ENCODE measurements at places on chromosomes 2 and 18. TPM values are rescaled to one million over a fixed set of nuclear protein-coding genes. Genes with fewer than 3 reads are reported as not detected.

- no peaks in the 10 kb centered on the region for H3K4me1 ChIP-seq
- no peak overlapping the region for H3K27ac ChIP-seq
- no peaks in the 10 kb centered on the region for H3K36me3 ChIP-seq
- no peak overlapping the region for H3K4me3 ChIP-seq
- no peaks in the 10 kb centered on the region for H3K27me3 ChIP-seq
- DNase-seq: no peak
Observed at GRCh38 chr2:227267410-227268115, 57.5 kb upstream of the MFF start.

RMND5A gene
- 71.0 TPM for total RNA-seq

GRCh38 chr2:176556373-176556772, 287.1 kb downstream of the MTX2 start:
- DNase-seq: no peak
- H3K27me3 ChIP-seq: no peaks in the 10 kb centered on the region
- H3K4me1 ChIP-seq: no peaks in the 10 kb centered on the region
- H3K4me3 ChIP-seq: no peak overlapping the region
- no peak overlapping the region for H3K27ac ChIP-seq
- no peaks in the 10 kb centered on the region for H3K36me3 ChIP-seq

DNA sequence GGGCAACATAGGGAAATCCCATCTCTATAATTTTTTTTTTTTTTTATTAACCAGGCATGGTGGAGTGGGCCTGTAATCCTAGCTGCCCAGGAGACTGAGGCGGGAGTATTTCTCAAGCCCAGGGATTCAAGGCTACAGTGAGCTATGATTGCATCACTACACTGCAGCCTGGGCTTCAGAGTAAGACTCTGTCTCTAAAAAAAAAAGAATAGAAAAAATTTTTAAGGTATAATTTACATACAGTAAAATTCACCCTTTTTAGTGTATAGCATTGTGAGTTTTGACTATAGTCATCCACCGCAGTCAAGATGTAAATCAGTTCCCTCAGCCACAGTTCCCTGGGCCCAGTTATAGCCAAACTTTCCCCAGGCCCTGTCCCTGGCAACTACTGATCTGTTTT, 57.1 kb upstream of the MSH6 start:
- no peak overlapping the region for H3K4me3 ChIP-seq
- H3K27me3 ChIP-seq: no peaks in the 10 kb centered on the region
- no peaks in the 10 kb centered on the region for H3K36me3 ChIP-seq
- H3K4me1 ChIP-seq: no peaks in the 10 kb centered on the region
- H3K27ac ChIP-seq: no peak overlapping the region

- H3K4me1 ChIP-seq: peaks cover 20% of the 10 kb centered on the region
- no peaks in the 10 kb centered on the region for H3K27me3 ChIP-seq
- H3K36me3 ChIP-seq: no peaks in the 10 kb centered on the region
- no peak overlapping the region for H3K4me3 ChIP-seq
- DNase-seq: no peak
- H3K27ac ChIP-seq: no peak overlapping the region
Observed at GRCh38 chr18:12304351-12305210, 3.5 kb upstream of the TUBB6 start.

DNA sequence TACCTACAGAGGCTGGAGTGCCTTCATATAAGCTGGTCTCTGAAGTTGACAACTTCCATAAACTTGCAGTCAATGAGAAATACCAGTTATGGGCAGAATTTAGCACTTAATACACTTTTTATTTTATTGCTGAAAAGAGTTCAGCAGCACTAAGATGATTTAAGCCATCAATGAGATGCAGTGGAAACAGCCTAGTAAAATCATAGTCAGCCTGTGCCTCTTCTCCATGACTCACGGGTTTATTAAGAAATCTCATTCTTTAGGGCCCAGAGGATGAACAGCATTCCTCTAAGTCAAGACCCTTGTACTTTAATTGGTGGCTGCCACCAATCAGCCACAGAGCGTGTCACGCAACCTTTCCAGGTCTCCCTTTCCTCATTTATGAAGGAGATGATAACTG, 1357.9 kb upstream of the CELF4 start:
- H3K27me3 ChIP-seq: no peaks in the 10 kb centered on the region
- H3K4me3 ChIP-seq: no peak overlapping the region
- no peaks in the 10 kb centered on the region for H3K4me1 ChIP-seq
- no peak for DNase-seq
- no peaks in the 10 kb centered on the region for H3K36me3 ChIP-seq

DNA sequence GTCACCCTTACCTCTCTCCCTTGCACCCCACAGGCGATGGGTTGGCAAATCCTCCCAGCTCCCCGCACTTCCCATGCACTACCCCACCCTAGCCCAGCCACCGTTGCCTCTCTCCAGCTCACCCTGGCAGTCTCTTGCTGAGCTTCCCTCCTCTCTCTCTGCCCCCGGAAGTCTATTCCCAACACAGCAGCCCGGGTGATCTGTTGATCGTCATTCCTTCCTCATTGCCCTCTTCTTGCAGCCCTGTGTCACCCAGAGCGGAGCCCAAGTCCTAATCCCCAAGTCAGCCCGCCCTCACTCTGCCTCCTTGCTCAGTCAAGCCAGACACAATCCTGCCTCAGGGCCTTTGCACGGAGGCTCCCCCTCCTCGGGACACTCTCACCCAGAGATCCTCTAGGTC, 55.2 kb downstream of the CIB4 start:
- H3K36me3 ChIP-seq: no peaks in the 10 kb centered on the region
- no peak overlapping the region for H3K27ac ChIP-seq
- H3K27me3 ChIP-seq: no peaks in the 10 kb centered on the region
- H3K4me3 ChIP-seq: no peak overlapping the region

DNA sequence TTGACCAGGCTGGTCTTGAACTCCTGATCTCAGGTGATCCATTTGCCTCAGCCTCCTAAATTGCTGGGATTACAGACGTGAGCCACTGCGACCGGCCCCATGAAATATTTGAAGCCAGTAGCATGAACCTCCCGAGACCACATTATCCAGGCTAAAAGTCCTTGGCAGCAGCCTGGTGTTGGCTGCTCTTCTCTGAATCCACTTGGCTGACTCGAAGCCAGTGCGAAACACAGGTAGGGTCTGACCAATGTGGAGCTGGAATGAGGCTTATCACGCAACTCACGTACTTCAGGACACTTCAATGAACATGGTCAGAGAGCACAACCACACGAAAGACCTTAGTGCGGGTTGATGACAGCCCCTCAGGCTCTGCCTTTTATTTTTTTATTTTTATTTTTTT, 38.4 kb downstream of the USP40 start:
- H3K4me1 ChIP-seq: no peaks in the 10 kb centered on the region
- H3K4me3 ChIP-seq: no peak overlapping the region
- peaks cover 2% of the 10 kb centered on the region for H3K36me3 ChIP-seq
- H3K27me3 ChIP-seq: no peaks in the 10 kb centered on the region

GRCh38 chr2:85134896-85135659, 1.9 kb downstream of the TCF7L1 start:
- H3K4me1 ChIP-seq: no peaks in the 10 kb centered on the region
- DNase-seq: no peak
- no peaks in the 10 kb centered on the region for H3K36me3 ChIP-seq
- peak overlapping the region; percentile 88 for H3K4me3 ChIP-seq
- peak overlapping the region; percentile 87 for H3K27ac ChIP-seq

ZNF385B gene
- total RNA-seq: 23.2 TPM

GPR17 gene
- 0.24 TPM for total RNA-seq

CIB4 gene
- total RNA-seq: not detected

DNA sequence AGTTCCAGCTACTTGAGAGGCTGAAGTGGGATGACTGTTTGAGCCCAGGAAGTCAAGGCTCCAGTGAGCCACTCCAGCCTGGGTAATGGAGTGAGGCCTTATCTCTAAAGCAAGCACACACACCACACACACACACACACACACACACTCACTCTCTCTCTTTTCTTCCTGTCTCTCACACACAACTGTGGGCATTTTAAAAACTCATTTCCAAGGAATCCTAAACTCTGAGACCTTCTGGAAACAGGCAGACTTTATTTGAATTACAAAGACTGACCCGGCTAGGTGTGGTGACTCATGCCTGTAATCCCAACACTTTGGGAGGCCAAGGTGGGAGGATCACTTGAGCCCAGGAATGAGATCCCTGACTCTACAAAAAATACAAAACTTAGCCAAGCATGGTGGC, 21.3 kb downstream of the WDSUB1 start:
- no peaks in the 10 kb centered on the region for H3K36me3 ChIP-seq
- peaks cover 15% of the 10 kb centered on the region for H3K4me1 ChIP-seq
- H3K27me3 ChIP-seq: no peaks in the 10 kb centered on the region
- no peak for DNase-seq

DNA sequence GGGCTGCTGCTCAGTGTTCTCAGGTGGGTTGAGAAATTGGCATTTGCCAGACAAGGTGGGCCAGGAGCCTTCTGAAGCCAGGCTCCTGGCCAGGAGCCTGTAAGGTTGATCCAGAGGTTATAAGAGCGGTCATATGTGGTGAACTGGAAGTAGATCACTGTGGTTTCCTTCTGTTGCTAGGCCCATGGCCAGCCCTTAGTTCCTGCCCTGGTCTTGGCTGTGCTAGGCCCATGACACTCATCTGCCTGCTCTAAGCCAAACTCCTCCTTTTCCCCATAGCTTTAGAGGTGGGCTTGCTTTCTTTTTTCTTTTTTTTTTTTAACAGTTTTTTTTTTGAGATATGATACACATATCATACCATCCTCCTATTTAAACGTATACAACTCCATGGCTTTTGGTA, 5.0 kb upstream of the MGAT5 start:
- no peak overlapping the region for H3K27ac ChIP-seq
- no peaks in the 10 kb centered on the region for H3K36me3 ChIP-seq
- no peak overlapping the region for H3K4me3 ChIP-seq
- no peak for DNase-seq
- H3K4me1 ChIP-seq: peaks cover 76% of the 10 kb centered on the region

DNA sequence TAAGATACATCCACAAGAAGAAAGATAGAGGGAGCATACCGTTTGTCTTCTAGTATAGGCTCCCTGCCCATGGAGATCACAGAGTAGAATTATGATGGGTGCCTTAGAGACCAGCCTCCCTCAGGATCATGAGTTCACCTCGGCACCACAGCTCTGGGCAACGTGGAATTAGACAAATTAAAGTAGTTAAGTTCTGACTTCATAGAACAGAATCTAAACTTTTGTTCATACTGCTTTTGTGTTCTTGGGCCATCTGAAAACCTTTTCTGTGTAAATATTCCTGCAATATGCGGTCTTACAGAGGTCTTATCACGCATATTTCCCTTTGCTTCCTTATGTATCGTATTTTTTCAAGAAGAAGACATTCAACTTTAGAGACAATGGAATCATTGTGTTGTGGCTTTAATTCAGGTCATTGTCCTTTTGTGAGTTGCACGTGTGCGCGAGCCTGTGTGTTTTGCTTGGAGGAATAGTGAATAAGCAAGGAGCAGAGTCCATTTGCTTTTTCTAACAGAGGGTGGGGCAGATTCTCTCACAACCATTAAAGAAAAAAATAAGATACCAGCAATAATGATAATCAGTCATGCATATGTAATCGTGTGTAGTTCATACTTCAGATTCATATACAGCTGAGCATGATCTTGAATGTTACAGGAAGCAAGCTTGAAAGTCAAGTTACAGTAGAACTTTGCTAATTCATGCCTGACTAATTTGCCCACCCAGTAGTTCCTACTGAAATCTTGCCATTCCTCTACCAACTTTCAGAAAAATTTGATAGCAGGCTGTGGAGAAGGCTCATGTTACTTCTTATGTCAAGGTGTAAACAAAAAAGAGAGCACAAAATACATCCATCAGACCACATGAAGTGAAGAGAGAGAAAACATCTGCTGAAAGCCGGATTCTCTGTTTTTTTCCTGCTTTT, 243.6 kb downstream of the NEDD4L start:
- H3K4me1 ChIP-seq: peaks cover 74% of the 10 kb centered on the region
- H3K27me3 ChIP-seq: no peaks in the 10 kb centered on the region
- no peak overlapping the region for H3K4me3 ChIP-seq
- H3K36me3 ChIP-seq: no peaks in the 10 kb centered on the region
- DNase-seq: no peak

TUBA3E gene
- 1.6 TPM for total RNA-seq

PRKAG3 gene
- not detected for total RNA-seq

DNA sequence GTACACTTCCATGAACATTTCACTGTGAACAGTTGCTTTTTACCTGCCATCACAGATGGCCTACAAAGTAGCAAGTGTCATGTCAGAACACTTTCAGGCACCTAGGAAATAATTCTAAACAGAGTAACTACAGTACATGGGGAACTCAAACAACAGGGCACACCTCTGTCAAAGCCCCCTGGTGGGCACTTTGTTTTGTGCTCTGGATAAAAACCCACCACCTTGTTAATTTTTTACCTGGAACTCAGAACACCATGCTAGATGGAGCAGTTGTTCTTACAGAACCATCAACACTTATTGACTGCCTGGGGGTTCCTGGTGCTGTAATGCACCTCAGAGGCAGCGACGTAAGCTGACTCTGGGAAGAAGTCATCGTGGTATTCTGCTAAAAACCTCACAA, 2.3 kb downstream of the MSL3B start:
- H3K4me1 ChIP-seq: no peaks in the 10 kb centered on the region
- H3K4me3 ChIP-seq: no peak overlapping the region
- no peaks in the 10 kb centered on the region for H3K27me3 ChIP-seq
- no peaks in the 10 kb centered on the region for H3K36me3 ChIP-seq
- H3K27ac ChIP-seq: no peak overlapping the region

- DNase-seq: peak; percentile 43
- no peaks in the 10 kb centered on the region for H3K27me3 ChIP-seq
- no peaks in the 10 kb centered on the region for H3K36me3 ChIP-seq
- H3K4me3 ChIP-seq: no peak overlapping the region
- H3K4me1 ChIP-seq: no peaks in the 10 kb centered on the region
Observed at GRCh38 chr2:109123586-109124201, 5.3 kb upstream of the SH3RF3 start.

GRCh38 chr2:120167272-120167671, 55.9 kb downstream of the TMEM185B start:
- H3K27ac ChIP-seq: no peak overlapping the region
- DNase-seq: no peak
- H3K27me3 ChIP-seq: no peaks in the 10 kb centered on the region
- no peaks in the 10 kb centered on the region for H3K4me1 ChIP-seq
- no peak overlapping the region for H3K4me3 ChIP-seq
- no peaks in the 10 kb centered on the region for H3K36me3 ChIP-seq

- no peak overlapping the region for H3K27ac ChIP-seq
- no peaks in the 10 kb centered on the region for H3K27me3 ChIP-seq
- H3K4me3 ChIP-seq: no peak overlapping the region
- no peaks in the 10 kb centered on the region for H3K4me1 ChIP-seq
- DNase-seq: no peak
Observed at GRCh38 chr18:11454040-11454439, 155.4 kb upstream of the SLC35G4 start.

LRP1B gene
- total RNA-seq: 0.47 TPM

DNA sequence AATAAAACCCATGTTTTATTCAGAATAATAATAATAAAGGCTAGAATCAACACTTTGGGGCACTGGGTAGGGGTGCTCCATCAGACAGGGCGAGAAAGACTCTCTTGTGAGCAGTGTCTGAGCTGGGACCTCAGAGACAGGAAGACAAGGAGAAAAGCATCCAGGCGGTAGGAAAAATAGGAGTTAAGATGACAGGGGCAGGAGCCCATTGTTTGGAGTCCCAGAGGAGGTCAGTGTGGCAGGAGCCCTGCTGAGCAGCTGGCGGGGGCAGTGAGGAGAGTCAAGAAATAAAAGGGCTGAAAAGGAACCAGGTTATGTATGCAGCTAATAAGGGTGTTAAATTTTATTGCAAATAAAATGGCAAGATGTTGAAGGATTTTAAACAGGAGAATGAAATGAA, 457.4 kb downstream of the FBXO15 start:
- no peak overlapping the region for H3K4me3 ChIP-seq
- no peaks in the 10 kb centered on the region for H3K27me3 ChIP-seq
- H3K36me3 ChIP-seq: no peaks in the 10 kb centered on the region
- no peak for DNase-seq
- no peak overlapping the region for H3K27ac ChIP-seq

- H3K4me1 ChIP-seq: peaks cover 60% of the 10 kb centered on the region
- no peaks in the 10 kb centered on the region for H3K36me3 ChIP-seq
- DNase-seq: peak; percentile 79
- peak overlapping the region; percentile 59 for H3K27ac ChIP-seq
- H3K27me3 ChIP-seq: no peaks in the 10 kb centered on the region
Observed at GRCh38 chr2:43273529-43273928, 47.1 kb upstream of the ZFP36L2 start.

GCG gene
- not detected for total RNA-seq
